ENCODE measurements at places on chromosomes 4 and X. TPM values are rescaled to one million over a fixed set of nuclear protein-coding genes. Genes with fewer than 3 reads are reported as not detected.
A peak's percentile ranks its signal among the peaks of the same experiment; 100 is the strongest.

DNA sequence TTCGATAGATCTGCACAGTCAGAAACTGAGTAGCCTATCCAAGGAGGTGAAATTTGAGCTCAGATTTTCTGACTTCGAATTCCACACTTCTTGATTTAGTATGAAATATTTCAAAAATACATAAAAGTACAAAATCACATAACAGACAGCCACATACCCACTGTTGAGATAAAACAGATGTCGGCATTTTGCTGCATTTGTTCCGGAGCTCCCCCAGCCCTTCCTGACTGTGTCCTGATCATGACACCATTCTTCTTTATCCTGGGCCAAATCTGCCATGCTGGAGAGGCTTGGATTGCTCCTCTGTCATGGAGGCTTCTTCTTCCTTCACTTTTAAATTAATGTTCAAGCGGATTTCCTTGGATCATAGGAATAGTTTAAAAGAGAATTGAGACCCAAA, 124.2 kb upstream of the RBPJ start:
- DNase-seq: peak; percentile 41

GRCh38 chr4:337932-338758, 531 bp downstream of the ZNF141 start:
- DNase-seq: no peak

DNA sequence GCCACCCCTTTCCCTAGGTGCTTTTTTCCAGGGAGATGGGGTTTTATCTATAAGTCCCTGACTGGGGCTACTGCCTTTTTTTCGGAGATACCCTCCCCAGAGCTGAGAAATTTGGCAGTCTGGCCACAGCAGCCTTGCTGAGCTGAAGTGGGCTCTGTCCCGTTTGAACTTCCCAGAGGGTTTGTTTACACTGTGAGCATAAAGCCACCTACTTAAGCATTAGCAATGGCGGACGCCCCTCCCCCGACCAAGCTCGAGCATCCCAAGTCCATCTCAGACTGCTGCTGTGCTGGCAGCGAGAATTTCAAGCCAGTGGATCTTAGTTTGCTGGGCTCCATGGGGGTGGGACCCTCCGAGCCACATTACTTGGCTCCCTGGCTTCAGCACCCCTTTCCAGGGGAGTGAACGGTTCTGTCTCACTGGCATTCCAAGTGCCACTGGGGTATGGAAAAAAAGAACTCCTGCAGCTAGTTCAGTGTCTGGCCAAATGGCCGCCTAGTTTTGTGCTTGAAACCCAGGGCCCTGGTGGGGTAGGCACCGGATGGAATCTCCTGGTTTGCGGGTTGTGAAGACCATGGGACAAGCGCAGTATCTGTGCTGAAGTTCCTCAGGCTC, 456.4 kb upstream of the HTR2C start:
- DNase-seq: peak; percentile 15

GRCh38 chrX:101078716-101079598, at the start of gene TMEM35A:
TSS of gene TMEM35A (plus strand) at chrX:101078879. CDS start at chrX:101079003, 124 bp downstream.
- DNase-seq: peak; percentile 20

- no peak for DNase-seq
These were observed 38.4 kb upstream of the ARHGEF6 start for GRCh38 chrX:136819031-136819703.

DNA sequence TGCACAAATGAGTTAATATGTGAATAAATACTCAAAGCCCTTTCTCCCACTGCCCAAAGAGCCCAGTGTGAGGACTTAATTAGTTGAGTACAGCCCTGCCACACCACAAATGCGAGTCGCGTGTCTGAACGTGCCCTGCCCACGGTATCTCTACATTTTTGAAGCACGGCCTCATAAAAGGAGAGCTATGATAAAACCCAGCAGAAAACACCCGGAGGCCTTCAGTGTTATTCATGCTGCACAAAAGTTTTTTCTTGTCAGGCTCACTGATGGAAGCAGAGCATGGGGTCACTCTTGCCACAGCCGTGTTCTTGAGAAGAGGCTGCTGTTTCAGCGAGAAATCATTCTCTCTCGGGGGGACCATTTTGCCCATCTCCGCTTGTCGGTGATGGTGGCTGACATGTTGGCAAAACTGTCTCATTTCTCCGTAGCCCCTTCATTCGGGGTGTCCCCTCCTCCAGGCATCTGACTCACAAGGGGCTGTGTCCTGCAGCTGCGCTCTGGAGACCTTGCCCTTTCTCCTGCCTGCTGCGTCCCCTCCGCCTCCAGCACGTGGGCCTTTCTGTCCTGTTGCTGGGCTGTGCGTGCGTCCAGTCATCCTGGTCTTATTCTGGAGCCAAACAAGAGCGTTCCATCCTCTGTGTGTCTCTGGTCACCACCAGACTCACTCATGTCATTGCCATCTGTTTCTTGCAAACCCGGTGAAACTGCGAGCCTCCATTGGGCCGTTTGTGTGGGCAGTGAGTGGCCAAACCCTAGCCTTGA, 88.8 kb downstream of the SORCS2 start:
- peak; percentile 77 for DNase-seq

DNA sequence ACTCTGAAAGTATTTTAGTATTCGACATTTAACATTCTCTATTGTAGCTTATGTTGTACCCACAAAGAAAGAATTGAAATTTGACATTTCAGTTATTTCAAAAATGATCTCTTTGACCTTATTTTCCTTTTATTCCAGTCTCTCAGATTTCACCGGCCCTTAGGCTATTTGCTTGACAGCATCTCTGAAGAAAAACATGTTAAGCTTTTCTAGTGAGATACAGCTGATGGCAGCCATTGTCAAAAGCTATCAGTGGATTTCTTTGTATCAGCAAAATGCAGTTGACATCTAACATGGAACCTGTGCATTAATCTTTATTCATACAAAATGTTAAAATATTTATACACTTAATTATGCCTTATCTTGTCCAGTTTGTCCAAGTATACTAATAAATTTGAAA, 16.7 kb downstream of the ZAR1 start:
- DNase-seq: no peak

GRCh38 chr4:7781993-7782392, 157.7 kb downstream of the AFAP1 start:
- DNase-seq: no peak

GRCh38 chr4:187887906-187888305, 107.7 kb upstream of the ZFP42 start:
- DNase-seq: no peak

GRCh38 chrX:110320381-110320987, 2.6 kb upstream of the AMMECR1 start:
- DNase-seq: no peak

DNA sequence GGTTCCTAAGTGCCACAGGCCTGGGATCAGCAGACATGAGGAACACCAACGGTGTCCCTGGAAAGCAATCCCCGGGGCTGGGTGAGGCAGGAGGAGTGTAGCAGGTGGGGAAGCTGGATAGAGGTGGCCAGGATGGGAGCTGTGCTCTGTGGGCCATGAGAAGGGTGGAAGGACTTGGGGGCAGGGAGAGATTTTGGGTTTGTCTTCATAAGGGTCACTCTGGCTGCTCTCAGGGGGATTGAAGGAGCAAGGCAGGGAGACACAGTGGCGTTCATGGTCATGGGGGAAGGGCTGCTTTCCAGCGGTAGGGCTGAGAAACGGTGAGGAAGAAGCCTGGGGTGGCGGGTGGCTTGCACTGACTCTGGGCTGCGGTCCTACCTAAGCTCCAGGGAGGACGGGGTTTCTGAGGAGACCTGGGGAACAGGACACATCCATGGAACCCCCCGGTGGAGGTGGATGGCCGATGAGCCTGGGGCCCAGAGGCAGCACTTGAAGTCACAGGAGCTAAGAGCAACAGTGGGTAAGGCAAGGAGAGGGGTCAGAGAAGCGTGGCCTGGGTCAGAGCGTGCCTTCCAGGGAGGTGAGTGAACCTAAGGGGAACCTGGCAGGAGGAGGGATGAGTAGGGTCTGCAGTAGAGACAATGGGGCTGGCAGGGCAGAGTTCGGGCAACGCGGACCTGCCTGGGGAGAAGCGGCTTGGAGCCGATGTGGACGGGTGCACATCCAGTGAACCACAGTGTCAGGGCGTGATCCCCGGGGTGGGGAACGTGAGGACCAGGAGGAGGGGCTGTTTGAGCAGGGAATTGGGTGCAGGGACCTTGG, 12.4 kb upstream of the CTBP1 start:
- no peak for DNase-seq

GRCh38 chr4:26884026-26884425, 23.4 kb downstream of the STIM2 start:
- DNase-seq: no peak

DNA sequence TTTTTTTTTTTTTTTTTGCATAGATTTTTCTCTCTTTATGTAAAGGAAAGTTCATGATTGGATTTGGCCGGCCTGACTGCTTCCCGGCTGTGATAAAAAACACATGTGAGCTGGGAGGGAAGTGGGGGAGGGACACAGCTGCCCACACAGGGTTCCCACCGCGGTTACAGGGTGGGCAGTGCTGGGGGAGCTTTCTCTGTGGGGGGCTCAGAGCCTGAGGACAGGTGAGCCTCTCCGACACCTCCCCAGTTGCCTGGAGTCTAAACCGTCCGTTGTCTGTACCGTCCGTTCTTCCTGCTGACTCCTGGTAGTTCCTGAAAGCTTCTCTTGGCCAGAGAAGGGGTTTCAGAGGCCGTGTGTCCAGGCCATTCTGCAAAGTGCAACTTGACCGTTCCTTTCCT, 21.8 kb downstream of the SHOX start:
- DNase-seq: no peak

GRCh38 chrX:46333550-46333949, 211.7 kb downstream of the ZNF674 start:
- DNase-seq: no peak

DNA sequence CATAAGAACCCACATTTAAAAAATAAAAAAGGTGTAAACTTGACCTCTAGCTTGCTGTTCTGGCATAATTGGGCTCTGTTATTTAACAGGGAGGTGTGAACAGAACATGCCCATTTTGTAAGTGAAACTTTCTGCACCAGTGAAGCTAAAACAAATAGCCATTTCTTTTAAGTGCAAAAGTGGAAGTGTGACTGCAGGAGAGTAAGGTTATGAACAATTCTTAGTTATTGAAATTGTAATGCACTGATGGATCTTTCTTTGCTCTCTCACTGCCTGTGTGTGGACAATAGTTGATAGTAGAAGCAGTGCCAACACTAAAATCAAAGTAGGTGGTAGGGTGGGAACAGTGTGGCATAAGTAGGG, 12.6 kb downstream of the P2RY10 start:
- no peak for DNase-seq

DNA sequence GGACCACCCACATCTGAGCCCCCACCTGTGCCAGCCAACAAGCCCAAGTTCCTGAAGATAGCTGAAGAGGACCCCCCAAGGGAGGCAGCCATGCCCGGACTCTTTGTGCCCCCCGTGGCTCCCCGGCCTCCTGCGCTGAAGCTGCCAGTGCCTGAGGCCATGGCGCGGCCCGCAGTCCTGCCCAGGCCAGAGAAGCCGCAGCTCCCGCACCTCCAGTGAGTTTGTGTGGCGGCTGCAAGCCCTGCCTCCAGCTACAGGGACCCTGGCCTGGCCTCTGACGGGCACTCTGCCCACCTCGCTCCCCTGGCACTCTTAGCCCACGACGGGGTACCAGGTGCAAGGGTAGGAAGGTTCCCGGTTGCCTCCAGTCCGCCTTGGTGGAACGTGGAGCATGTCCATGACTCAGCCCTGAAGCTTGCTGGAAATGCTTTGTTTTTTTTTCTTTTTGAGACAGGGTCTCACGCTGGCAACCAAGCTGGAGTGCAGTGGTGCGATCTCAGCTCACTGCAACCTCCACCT, 13.7 kb upstream of the ADD1 start:
- no peak for DNase-seq

- DNase-seq: no peak
These were observed 29.9 kb downstream of the XG start for GRCh38 chrX:2781698-2782097.

- DNase-seq: no peak
These were observed 19.0 kb downstream of the GAB1 start for GRCh38 chr4:143355540-143356217.

DNA sequence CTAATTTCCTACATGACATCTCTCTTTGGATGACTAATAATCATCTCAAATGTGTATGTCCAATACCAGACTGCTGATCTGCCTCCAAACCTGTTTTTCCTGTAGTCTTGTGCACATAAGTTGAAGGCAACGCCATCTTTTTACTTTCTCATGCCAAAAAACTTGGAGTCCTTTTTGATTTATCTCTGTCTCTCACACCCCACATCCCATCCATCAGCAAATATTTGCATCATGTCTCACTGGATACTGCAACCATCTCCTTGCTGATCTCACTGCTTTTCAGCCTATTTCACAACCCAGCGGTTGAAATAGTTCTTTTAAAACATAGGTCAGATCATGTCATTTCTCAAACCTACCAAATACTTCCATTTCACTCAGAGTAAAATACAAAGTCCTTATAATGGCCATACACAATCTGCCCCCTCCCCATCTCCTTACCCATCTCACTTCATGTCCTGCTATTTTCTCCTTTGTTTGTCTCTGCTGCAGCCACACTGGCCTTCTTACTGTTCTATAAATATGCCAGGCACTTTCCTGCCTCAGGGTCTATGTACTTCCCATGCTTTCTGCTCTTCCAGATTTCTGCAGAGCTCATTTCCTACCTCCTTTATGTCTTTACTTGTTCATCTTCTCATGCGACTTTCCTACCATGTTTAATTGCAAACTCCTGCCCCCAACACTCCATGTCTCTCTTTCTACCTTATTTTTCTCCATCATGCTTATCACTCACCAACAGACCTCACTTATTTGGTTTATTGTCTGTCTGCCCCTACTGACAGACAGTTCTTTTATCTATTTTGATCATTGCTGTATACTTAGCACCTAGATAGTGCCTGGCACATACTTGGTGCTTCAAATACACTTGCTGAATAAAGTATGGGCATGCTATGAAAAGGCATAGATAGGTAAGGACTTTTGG, 98.8 kb downstream of the ANXA3 start:
- no peak for DNase-seq

DNA sequence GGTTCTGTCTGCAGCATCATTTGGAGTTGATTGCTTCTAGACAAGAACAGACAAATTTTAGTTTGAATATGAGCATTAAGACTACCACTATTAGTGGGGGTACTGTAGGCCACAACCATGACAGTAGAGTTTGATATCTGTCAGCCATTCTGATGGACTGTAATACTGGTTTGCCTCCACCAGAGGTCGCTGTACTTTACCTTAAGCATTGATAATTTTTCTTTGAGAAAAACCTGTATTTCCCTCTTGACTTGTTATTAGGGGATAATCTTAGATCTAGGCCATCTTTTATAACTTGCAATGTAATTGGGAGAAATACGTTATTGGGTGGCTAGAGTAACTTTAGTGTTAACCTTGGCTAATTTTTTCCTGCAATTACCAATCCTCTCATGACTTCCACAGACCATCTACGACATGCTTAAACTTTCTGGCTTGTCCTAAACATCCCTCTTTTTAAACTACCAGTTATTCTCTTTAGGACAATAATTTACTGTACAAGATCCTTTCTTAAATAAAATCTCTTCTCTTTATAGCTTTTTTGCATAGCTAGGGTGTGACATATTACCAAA, 562.4 kb downstream of the MAGEB5 start:
- no peak for DNase-seq

ANXA3 gene
- 123 TPM for polyA plus RNA-seq

DRD5 gene
- 0.02 TPM for polyA plus RNA-seq

P2RY8 gene
- polyA plus RNA-seq: 0.51 TPM

MAGEB2 gene
- polyA plus RNA-seq: not detected

LGI2 gene
- 0.64 TPM for polyA plus RNA-seq

ADAMTS3 gene
- 1.1 TPM for polyA plus RNA-seq

GABRB1 gene
- polyA plus RNA-seq: not detected

PITX2 gene
- polyA plus RNA-seq: not detected

ARMCX1 gene
- 10.1 TPM for polyA plus RNA-seq

MAML3 gene
- polyA plus RNA-seq: 4.1 TPM

CSAG1 gene
- not detected for polyA plus RNA-seq

All from lung (tissue), 17 donors.